ENCODE measurements at places on chromosomes 7 and 10.
A peak's percentile ranks its signal among the peaks of the same experiment; 100 is the strongest.

DNA sequence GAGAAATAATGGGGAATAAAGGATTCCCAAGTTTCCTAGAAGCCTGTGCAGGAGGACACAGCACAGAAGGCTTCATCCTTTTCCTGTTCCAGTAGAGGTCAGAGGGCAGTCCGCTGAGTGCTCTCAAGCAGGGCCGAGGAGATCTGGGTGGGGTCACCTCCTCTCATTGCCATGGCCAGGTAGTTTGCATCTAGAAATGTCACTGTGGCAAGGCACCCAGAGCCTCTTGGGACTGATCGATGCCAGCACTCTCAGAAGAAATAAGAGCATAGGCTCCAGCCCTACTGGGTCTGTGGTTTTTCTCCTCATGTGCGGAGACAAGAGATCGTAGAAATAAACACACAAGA lies 7.9 kb downstream of the NUB1 start:
- DNase-seq, result no peak

DNA sequence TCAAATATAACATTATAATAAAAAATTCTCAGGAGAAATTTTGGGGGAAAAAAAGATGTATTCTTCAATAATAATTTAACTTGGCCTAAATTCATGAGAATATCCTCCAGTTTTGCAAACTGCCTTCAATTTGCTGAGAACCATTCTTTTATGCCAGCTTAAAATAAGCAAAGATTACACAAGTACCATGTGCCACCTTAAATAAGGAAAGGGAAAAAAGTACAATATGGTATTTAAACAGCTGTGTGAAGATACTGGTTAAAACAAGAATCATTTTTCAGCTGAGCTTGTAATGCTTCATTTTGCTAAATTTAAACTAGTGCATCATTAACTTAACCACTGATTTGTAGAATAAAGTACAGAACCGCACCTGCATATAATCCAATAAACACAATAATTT lies 217.8 kb downstream of the LRRN3 start:
- no peak for DNase-seq

DNA sequence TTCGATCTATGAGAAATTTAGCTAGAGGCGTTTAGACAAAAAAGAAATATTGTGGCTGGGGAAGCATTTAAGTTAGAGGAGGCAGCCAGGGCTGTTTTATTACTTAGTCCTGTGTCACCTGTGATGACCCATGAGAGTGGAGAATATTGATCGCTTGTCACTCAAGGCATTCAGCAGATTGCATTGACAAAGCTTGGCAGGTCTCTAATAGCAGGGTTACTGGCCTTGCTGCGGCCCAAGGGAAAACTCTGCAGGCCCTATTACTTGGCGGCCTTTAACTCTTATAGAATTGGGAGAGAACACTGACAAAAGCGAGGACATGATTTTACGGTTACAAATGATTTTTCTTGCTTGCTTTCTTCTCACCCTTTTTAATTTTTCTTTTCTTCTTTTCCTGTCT lies 473.5 kb downstream of the AUTS2 start:
- DNase-seq, result no peak

GRCh38 chr7:74012842-74013249 lies 15.1 kb upstream of the ELN start:
- DNase-seq, result peak; percentile 50

- DNase-seq, result no peak
Observed at GRCh38 chr10:94217411-94217810, 145.3 kb downstream of the NOC3L start.

DNA sequence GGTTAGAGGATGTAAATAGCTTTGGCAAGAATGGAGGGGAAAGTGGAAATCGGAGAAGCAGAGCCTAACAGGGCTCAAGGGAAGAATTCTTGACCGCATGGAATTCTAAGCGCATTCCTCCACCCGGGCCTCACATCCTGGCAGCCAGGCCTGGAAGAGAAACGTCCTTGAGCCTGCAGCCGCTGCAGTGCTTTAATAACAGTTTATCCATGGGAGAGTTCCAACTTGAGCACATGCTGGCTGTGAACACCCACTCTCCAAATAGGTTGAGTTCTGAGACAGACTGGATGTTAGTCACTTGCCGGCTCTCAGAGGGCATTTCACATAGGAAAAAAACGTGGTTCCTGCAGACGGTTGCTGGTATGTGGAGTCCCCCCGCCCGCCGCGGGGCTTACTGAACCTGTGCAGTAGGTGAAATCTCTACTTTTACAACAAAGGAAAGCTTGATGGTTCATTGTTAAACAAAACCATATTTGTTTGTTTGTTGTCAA lies 61.4 kb upstream of the STEAP1B start:
- peak; percentile 90 for DNase-seq

DNA sequence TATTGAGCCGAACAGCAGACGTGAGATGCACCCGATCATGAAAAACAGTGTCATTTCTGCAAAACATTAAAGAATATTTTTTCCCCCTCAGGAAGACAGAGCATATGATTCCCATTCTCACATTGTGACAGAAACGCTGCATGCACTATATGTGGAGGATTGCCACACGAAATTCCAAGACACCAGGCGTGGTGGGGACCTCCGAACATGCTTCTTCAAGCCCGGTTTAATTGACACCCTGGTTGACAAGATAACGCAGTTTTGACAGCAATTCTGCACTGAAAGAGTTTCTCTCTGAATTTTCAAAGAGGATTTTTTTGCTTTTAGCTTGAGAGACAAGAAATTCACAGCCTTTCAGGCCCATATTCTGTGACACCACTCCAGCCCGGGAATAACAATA lies 442.8 kb upstream of the NRP1 start:
- no peak for DNase-seq

DNA sequence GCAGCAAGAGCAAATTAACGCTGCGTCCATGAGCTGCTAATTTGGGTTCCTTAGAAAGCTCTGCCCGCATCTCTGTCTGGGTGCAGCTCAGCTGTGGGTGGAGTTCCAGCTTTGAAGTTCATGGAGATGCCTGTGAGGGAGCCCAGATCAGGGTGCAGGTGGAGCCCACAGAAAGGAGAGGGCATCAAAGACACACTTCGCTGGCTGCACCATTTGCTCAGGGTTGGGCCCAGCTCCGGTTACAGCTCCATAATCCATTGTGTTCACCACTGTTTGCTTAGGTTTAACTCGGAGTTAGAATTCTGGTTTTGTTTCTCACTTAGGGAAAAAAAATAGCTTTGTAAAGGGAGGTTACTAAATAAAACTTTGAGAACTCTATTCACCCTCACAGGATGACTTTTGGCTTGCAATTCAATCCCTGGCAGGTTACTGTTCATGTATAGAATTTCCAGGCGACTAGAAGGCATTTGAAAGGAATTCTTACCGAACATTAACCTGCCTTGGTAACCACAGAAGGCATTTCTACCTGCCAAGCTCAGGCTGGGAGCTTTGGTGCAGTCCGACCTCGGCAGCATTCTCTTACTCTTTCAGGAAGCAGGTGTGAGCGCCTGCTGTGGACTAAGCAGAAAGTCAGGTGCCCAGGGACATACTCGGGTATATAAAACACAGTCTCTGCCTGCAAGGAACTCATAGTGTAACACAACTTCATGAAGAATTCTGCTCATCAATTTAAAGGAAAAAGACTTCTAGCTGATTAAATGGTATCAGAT lies 179.5 kb upstream of the RNF32 start:
- no peak for DNase-seq

DNA sequence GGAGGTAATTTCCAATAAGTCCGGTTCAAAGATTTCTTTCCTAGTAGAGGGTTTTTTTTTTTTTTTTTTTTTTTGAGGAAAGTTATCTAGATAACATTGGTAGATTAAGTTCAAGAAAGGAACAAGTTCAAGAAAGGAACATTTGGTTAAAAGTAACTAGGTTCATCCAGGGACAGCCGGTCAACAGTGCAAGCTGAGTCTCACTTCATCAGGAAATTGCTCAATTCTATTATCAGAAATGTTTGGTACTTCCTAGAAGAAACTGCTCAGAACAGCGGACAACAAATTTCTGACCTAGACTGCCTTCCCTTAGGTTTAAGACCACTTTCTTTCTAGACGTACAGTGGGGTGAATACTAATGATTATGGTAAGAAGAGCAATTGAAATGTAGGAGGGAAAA lies 3.7 kb upstream of the IL2RA start:
- DNase-seq, result no peak

- DNase-seq, result peak; percentile 98
Observed at GRCh38 chr7:155951554-155952158, 139.4 kb upstream of the SHH start.

GRCh38 chr10:9260690-9261089 lies 1206.2 kb downstream of the GATA3 start:
- DNase-seq, result peak; percentile 9

DNA sequence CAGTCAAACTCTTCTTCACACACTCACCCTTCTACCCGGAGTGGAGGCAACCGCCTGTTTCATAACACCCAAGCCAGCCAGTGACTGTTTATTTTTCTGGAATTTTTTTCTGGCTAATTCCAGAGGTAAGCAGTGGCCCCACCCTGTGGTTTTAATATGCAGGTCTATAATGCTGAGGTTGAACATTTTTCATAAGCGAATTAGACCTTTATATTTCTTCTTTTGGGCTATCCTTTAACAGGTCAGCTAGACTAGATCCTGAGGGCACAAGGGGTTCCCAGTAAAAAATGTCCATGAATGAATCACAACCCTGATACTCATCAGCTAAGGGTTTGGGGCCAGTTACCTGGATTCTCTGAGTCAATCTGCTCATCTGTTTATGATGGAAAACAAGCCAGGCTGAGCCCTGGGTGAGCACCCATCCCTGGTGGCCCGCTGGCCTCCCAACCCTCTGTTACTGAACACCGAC lies 76.2 kb downstream of the GRB10 start:
- DNase-seq, result peak; percentile 61

DNA sequence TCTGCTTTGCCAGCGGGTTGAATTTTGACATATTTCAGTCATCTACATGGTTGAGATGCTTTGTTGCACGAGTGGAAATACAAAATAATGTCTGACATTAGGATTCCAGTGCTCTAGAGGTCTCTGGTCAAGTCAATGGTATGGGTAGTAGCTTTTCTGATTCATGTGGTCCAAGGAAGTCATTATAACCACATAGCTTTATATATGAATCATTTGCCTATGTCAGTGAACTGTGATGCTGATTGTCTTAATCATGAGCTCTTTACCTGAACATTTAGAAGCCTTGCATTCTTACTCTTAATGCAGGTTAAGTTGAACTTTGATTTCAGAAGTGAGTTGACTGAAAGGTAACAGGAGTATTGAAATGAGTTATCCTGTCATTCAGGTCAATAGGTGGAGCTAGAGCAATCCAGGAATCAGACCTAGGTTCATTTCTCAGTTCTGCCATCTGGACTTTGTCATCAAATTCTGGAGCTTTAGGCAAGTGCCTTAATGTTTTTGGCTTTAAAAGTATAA lies 3.3 kb downstream of the MAPK8 start:
- peak; percentile 69 for DNase-seq

DNA sequence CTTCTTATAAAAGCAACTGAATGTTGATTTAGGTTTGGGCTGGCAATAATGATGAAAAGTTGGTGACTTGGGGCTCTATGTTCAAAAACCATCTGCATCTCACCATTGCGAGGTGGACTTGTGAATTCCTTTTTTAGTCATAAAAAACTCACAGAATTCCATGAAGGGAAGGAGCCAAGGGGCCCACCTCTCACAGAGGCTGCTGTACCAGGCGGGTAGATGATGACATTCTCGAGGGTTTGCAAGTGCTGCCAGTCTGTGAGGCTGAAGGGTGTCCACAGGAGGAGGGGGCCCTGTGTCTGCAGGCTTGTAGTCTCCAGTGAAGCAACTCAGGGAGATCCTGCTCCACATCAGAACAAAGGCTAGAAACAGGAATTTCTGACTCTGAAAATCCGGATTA lies 195.5 kb upstream of the ZNF32 start:
- DNase-seq, result no peak

DNA sequence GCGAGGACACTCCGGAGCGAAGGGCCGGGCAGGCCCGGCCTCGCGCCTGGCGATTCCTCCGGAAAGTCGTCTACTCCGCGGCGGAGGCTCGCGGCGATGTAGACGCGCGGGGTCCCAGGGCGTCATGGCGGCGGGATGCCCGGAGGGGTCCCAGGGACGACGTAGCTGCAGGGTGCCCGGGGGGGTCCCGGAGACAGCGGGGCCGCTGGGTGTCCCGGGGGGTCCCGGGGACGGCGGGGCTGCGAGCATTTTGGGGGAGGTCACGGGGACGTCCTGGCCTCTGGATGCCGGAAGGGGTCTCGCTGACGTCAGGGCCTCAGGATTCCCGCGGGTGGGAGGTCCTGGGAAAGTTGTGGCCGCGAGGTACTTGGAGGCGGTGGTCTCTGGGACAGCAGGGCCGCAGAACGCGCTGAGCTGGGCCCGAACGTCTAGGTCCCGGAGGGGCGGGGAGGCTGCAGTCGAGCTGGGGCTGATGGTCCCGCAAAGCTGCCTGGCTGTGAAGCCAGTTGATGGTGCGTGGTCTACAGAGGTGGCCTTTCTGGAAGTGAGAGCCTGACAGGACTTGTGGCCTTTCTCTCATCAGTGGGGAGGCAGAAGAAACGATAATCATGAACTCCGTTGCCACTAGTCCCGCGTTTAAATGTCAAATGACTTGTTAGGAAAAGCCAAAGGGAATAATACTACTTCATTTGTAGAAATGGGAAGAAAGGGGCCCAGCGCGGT lies 637 bp downstream of the HSPA14 start:
- no peak for DNase-seq

- DNase-seq, result no peak
Observed at GRCh38 chr10:336247-336646, 201.0 kb downstream of the ZMYND11 start.

GRCh38 chr10:132861116-132861691 lies 75.3 kb upstream of the NKX6-2 start:
- DNase-seq, result no peak

DNA sequence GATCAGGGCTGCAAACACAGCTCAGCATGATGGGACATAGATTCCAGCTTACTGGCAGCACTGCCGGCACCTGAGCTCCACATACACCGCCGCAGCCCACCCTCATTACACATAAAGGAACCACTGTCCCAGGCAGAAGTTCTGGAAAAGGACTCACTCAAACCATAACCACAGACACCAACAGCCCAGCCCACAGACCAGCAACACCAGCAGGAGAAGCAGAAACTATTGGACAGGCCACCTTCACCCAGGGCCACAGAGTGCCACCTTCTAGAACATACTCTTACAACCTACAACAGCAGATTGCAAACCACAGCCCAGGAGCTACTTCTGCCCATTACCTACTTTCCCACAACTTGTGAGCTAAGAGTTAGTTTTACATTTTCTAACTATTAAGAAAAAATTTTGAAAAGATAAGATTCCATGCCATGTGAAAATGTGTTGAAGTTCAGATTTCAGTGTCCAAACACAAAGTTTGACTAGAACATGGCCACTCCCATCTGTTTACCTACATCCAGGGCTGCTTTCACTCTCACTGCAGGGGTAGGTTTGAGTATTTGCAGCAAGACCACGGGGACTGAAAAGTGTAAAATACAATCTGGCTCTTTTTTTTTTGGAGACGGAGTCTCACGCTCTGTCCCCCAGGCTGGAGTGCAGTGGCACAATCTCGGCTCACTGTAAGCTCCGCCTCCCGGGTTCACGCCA lies 153.0 kb downstream of the TNS3 start:
- DNase-seq, result no peak

DNA sequence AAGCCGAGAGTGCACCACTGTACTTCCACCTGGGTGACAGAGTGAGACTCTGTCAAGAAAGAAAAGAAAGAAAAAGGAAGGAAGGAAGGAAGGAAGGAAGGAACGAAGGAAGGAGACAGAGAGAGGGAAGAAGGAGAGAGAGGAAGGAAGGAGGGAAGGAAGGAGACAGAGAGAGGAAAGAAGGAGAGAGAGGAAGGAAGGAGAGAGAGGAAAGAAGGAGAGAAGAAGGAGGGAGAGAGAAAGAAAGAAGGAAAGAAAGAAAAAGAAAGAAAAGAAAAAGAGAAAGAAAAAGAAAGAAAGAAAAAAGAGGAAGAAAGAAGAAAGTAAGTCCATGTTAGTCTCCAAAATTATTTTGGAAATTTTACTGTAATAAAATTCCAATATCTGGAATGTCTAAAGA lies 33.4 kb upstream of the RSBN1L start:
- DNase-seq, result no peak

All from foreskin keratinocyte (primary cell).